ENCODE measurements at places on chromosomes 16 and 17.

GRCh38 chr17:70552982-70553334 lies 383.6 kb downstream of the KCNJ2 start:
- DNase-seq, result no peak

DNA sequence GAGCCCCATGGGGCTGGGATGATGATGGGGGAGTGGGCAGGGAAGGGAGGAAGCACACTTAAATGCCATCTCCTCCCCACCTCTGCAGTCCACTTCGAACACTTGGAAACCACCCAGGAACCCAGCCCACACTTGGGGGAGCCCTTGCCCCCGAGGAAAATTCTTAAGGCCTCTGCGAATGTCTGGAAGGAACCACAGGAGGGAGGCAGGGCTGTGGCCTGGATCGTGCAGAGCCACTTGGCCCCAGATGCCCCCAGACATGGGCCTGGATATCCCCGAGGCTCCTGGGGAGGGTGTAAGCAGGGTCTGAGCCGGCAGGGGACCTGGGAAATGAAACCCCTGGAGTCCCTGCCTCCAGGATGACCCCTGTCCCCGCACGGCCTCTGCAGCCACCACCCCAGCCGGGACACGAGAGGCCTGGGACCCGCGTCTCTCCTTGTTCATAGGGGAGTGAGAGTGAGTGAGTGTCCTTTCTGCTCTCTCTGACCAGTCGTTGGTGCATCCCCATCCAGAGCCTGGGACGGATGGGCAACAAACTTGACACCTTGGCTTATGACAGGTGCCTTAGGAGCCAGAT lies 11.8 kb upstream of the MTSS2 start:
- DNase-seq, result no peak

- no peak for DNase-seq
Observed at GRCh38 chr17:69175625-69176456, 34.1 kb upstream of the ABCA6 start.

DNA sequence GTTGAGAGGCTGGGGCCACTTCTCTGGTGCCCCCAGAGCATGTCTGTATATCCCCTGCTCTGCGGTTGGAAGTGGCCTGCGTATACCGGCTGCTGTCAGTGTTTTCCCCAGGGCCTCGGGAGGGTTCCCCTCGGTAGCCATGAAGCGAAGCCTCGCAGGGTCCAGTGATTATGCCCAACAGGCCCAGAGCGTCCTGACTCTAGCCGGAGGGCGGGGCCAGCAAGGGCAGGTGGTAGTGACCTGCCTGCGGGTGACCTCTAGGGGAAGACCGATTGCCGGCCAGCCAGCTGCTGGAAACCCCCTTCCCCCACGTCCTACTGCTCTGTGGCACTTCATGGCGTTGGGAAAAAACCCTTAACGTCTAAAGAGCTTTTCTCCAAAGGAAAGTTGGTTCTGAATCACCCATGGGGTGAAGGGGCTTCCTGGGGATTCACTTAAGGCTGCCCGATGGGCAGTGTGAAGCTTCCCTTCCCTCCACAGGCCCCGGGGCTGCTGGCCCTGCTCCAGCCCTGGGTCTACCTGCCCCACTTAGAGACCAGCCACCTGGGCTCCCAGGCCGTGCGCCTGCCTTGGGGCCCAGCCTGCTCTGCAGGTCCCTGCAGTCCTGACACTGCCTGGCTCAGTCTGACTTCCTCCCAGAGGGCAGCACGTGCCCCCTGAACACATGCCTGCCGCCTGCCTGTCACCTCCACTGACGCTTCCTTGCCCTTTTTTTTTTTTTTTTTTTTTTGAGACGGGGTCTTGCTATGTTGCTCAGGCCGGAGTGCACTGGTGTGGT lies 72.8 kb downstream of the SOCS1 start:
- DNase-seq, result peak; percentile 62

GRCh38 chr16:5633845-5634440 lies 536.3 kb upstream of the EEF2KMT start:
- no peak for DNase-seq

DNA sequence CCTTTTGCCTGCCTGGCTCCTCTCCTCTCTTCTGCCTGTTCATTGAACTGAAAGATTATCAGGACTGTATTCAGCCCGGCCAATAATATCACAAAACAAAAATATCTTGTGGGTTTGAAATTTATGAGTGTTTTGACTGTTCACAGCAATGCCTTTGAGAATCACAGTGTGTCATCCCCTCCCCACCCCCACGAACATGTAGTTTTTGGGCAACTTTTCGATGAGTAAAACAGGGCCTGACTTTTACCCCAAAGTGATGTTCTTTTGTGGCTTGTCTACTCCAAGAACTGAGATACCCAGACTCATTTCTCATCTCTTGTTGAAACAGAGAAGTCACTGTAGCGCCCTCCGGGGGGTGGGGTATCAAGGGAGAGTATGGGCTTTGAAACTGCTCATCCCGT lies 675.7 kb downstream of the WWOX start:
- no peak for DNase-seq

GRCh38 chr16:56989988-56990387 lies 631 bp downstream of the NLRC5 start:
- DNase-seq, result no peak

- DNase-seq, result no peak
Observed at GRCh38 chr16:50901062-50901461, 159.2 kb downstream of the CYLD start.

- no peak for DNase-seq
Observed at GRCh38 chr16:85378145-85379040, 234.7 kb upstream of the GSE1 start.

DNA sequence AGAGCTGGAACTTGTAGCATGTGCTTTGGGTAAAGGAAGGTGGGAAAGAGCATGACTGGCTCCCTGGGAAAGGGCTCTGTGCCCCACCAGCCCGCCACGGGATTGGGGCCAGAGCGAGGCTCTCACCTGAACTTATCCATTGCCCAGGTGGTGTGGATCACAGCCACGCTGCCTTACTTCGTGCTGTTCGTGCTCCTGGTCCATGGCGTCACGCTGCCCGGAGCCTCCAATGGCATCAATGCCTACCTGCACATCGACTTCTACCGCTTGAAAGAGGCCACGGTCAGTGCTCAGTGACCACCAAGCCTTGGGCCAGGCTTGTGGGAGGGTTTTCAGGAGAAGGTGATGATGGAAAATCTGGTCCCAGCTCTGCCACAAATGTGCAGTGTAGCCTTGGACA lies 36.0 kb downstream of the SLC6A2 start:
- no peak for DNase-seq

DNA sequence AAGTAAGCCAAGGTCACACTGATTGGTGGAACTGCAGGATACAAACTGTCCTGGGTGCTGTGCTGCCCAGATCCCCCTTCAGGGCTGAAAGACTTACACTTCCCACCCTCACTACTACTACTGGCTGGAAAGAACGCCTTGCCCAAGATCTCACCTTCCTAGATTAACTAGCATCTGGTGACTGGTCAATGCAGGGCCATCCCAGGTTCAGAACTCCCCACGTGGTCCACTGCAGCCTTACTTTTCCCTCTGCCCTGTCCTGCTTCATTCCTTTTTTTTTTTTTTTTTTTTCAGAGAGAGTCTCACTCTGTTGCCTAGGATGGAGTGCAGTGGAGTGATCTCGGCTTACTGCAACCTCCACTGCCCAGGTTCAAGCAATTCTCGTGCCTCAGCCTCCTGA lies 2.3 kb upstream of the PDZD9 start:
- no peak for DNase-seq
